Activated CD4-positive, alpha-beta T cell treated with anti-CD3 and anti-CD28 coated beads for 1 hour (primary cell): ENCODE measurements at places on chromosomes 4 and X.

GRCh38 chrX:6095469-6095868, 133.2 kb downstream of the NLGN4X start:
- no peak for DNase-seq

DNA sequence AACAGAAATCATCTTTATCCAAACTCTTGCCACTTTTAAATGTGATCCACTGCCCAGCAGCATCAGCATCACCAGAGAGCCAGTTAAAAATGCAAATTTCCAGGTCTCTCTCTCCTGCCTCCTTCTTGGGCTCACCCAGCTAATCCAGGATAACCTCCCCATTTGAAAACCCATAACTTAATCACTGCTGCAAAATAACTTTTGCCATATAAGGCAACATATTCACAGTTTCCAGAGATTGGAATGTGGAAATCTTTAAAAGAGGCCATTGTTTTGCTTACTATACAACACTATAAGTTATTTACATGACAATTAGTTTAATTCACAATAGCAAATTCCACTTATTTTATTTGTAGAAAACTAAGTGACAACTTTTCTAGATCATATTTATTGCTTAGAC, 4.8 kb upstream of the EXOSC9 start:
- no peak for DNase-seq

- no peak for DNase-seq
These were observed 6.0 kb downstream of the EREG start for GRCh38 chr4:74370912-74371311.

GRCh38 chr4:3671571-3672464, 94.4 kb upstream of the ADRA2C start:
- no peak for DNase-seq

DNA sequence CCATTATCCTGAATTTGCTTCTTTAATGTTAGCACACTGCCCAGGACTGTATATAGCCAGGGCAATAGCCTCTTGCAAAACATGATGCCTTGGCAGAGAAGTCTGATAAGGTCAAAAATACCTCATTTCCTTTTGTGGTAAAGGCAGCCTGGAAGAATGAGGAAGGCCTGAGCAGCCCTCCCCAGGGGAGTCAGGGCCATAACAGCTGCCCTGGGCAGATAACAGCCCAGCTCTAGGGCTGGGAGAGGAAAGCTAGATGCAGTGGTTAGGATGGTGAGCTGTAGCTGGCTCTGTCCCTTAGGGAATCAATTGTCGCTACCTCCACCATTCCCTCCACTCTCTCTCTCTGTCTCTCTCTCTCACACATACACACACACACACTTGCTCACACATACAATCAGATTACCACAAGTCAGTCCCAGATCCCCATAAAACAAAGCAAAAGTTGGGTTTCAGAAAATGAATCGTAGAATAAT, 29.2 kb downstream of the EFHC2 start:
- no peak for DNase-seq

- DNase-seq, result no peak
These were observed 1.8 kb downstream of the CPZ start for GRCh38 chr4:8594097-8595038.

GRCh38 chr4:141913928-141914327, 277.5 kb downstream of the IL15 start:
- DNase-seq, result no peak

DNA sequence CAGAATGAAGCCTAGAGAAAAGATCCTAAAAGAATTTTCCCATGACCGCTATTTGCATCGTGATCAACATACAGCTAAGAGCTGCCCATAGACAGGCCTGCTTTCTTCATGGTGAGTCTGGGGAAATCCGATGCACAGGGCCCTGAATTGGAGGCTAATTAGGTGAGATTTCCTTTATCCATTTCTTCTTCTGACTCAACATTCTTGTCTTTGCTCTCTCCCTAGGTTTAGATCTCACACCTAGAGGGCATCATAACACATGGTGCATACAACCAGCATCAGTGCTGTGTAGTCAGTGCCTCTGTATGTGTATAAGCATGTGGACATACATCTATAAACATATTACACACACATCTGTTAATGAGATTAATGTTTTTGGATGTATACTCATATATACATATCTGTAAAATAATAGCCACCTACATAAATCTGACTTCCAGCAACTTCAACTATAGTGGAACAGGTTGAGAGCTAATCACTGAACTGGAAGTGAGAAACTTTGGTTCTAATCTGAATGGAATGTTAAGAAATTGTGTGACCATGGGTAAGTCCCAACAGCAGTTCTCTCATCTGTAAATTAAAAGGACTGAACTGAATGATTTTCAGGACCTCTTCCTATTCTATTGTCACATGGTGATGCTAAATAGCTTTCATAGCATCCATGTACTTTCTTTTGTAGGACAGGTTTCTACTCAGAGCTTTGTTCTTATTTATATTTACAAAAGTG, 17.5 kb downstream of the GATB start:
- DNase-seq, result no peak

DNA sequence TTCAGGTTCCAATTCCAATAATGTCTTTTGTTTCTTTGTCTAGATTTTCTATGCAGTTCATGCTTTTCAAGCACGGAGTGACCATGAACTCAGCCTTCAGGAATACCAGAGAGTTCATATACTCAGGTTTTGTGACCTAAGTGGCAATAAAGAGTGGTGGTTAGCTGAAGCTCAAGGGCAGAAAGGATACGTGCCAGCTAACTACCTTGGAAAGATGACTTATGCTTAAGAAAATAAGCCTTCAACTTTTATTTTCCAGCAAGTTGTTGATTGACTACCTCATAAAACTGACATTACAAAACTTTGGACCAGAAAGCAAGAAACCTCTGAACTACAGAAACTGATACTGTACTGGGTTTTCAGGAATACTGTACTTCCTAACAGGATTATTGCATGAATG, 30.8 kb downstream of the INTS12 start:
- no peak for DNase-seq

GRCh38 chrX:110286106-110286505, 31.8 kb downstream of the AMMECR1 start:
- no peak for DNase-seq

DNA sequence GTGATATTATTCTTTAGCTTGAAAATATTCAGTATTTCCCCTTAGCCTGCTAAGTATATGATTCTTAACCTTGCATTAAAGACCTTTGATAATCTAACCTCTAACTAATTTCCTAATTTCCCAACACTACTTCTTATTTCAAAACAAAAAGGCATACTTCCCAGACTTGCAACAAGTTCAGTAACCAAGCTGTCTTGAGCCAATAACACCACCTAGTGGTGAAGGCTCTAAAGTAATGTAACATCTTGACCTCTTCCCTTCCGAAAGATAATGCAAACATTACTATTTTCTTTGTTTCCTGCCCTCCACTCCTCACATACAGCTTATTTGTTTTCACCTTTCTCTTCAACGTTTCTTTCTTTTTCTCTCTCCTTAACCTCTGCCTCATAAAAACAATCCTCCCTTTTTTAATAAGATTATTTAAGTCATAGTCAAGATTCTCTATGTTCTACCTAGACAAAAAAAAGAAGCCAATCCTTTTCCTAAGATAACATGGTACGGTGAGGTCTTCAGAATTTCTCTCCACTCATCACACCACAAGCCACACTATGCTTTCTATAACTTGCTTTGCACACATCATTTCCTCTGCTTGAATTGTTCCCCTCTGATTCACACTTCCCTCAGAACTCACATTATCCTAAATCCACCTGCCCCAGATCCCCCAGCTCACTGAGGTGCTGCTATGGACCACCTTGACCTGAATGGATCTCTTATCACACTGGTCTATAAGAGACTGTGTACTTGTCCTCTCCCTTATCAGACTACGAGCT, 3.5 kb downstream of the FAT1 start:
- no peak for DNase-seq
